Smooth muscle cell of the pulmonary artery (primary cell): ENCODE measurements at places on chromosomes 13 and 19. TPM values are rescaled to one million over a fixed set of nuclear protein-coding genes. Genes with fewer than 3 reads are reported as not detected.

The RUVBL2 gene
- 156 and 174 TPM in 2 replicates for total RNA-seq

The MYADM gene
- 24.2 and 42.8 TPM in 2 replicates for total RNA-seq

The SKA3 gene
- 0.83 and 2.0 TPM in 2 replicates for total RNA-seq

The RFX1 gene
- total RNA-seq, result 6.6 and 8.0 TPM in 2 replicates

The ATP4A gene
- not detected in 2 replicates for total RNA-seq

The ZNF101 gene
- 4.6 and 5.4 TPM in 2 replicates for total RNA-seq

The LHB gene
- total RNA-seq, result not detected in 2 replicates

The ATP8B3 gene
- total RNA-seq, result 1.8 TPM in 2 replicates

The ZNF534 gene
- 0.07 and 0.23 TPM in 2 replicates for total RNA-seq

The FPR3 gene
- 0.07 and 0.17 TPM in 2 replicates for total RNA-seq
